ENCODE measurements at places on chromosomes 2 and 18.
A peak's percentile ranks its signal among the peaks of the same experiment; 100 is the strongest.

DNA sequence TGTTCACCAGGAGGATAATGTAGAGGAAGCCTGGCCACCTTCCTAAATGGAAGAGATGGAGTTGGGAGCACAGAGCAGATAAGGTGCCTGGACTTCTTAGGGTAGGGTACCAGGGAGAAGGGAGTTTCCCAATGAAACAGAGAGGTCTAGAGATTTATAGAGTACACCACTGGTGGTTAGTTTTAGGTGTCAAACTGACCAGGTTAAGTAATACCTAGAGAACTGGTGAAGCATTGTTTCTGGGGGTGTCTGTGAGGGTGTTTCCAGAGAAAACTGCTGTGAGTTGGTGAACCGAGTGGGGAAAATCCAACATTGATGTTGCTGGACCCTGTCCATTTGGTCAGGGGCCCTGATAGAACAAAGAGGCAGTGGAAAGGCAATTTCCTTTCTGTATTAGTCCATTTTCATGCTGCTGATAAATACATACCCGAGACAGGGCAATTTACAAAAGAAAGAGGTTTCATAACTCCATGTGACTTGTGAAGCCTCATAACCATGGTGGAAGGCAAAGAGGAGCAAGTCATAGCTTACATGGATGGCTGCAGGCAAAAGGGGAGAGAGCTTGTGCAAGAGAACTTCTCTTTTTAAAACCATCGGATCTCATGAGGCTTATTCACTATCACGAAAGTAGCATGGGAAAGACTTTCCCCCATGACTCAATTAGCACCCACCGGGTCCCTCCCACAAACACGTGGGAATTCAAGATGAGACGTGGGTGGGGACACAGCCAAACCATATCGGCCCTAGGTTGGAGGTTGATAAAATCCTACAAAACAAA is 260.8 kb downstream of the CBLN2 start:
- DNase-seq = no peak

- DNase-seq = peak; percentile 17
Measured at GRCh38 chr2:95391641-95392310, 10.7 kb upstream of the FAHD2A start.

DNA sequence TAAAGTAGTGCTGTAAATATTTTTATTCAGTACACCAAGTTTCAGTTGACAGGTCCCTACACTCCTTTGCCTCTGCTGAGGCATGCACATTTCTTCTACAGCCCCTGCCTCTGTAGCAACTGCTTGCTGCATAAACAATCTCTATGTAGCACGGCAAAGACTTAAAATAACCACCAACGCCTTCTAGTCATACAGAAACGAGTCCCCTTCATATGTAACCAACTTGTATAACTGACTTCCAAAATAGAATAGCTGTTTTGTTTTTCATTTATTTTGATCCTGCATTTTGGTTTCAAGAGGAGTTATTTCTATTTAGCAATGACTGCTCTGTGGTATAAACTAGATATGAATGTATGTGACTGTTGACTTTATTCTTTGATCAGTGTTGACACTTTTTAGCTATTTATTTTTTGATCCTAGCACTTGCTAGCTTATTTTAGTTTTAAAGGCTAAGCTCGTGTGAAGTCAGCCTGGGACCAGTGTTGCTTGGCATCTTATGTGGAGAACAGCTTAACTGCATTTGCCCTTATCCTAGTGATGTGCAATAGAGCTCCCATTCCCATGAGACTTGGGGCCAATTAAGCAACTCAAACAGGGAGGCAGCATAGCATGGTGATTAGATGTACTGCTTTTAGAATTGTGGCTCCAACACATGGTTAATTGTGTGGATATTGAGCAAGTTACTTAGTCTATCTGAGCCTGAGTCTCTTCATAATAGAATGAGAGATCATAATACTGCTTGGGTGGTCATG is 79.6 kb downstream of the HRH4 start:
- DNase-seq = no peak

DNA sequence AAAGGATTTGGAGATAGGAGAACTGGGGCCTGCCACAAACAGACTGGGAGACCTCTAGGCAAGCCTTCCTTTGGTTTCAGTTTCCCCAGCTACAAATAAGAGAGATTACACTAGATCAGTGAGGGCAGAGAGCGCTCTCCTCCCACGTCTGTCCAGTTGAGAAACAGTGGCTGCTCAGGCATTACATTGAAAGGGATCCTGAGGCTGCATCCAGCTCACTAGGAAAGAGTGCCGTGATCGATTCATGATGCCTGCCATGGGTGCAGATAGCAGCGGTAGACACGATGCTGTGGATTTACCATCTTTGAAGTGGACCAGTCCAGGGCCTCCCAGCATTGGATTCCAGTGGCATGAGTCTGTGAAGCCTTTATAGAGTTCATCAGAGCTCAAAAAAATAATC is 62.6 kb downstream of the EN1 start:
- DNase-seq = no peak

- DNase-seq = no peak
Measured at GRCh38 chr2:205967391-205968075, 118.4 kb downstream of the INO80D start.

GRCh38 chr2:25316101-25316500 is 25.6 kb downstream of the DNMT3A start:
- no peak for DNase-seq

DNA sequence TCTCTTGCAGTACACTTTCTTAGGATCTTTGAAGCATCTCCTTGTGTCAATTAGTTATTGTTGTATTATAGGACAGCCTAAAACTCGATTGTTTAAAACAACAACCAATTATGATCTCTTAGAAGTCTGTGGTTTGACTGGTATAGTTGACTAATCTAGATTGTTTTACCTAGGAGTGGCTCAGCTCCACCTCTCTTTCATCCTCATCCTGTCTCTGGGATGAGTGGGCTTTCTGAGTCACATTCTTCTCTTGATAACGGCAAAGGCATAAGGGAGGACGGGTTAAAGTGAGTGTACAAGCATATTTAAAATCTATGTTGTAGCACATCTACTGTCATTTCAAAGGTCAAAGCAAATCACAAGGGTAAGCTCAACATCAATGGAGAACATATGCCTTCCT is 102.3 kb upstream of the GULP1 start:
- DNase-seq = no peak

- no peak for DNase-seq
Measured at GRCh38 chr18:11071300-11071699, 78.1 kb downstream of the PIEZO2 start.

- DNase-seq = no peak
Measured at GRCh38 chr2:176601066-176601465, 331.8 kb downstream of the MTX2 start.

DNA sequence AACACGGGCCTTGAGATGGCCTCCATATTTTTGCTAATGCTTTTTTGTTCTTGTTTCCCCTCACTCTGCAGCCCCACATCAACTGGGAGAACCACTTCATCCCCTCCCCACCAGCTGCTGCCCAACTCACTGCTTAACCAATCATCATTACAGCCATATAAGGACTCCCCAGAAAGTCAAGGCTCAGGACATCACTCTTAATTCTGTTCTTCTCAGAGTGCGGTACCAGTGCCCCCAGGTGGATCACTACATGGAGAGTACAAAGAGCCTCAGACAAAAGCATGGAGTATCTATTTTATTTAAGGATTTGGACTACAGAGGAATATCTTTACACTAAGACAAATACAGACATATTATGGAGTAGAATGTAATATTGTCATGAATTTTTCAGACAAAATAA is 340.6 kb downstream of the PAX3 start:
- no peak for DNase-seq

DNA sequence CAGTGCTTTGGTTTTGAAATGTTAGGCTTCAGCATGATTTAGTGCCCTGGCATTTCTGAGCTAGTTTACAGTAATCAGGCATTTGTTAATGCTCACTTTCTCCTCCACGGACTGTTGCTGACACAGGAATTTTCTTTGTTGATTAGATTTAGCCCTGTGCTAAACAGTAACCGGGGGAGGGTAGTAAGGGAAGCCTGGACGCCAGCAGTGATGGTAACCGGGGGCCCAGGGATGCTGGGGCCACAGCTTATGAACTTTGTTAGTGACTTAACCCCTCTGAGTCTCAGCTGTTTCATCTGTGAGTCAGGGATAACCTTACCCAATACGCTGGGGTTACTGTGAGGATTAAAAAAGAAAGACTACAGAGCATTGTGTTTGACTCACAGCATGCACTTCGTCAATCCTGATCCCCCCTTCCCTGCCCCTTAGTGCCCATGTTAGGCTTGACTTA is 33.5 kb downstream of the KLHL29 start:
- DNase-seq = no peak

GRCh38 chr18:46627136-46627535 is 29.9 kb downstream of the LOXHD1 start:
- DNase-seq = peak; percentile 62

GRCh38 chr18:8045884-8046281 is 478.8 kb downstream of the PTPRM start:
- DNase-seq = no peak

DNA sequence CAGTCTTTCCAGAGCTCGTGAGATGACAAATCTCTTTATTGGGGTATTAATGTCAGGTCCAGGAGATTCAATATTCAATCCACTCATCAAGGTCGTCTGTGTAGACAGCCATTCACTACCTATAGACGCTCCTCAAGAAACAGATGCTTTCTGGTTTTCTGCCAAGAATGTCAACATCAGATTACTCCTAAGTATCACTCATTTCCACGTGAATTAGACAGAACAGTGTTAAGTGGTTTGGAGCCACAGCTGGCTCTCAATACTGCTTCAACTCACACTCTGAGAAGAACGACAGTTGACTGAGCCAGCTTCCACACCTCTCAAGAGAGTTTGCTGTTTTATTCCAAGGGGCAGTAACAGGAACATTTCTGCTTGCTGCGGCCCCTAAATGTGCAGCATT is 113.5 kb upstream of the NEDD4L start:
- DNase-seq = no peak

DNA sequence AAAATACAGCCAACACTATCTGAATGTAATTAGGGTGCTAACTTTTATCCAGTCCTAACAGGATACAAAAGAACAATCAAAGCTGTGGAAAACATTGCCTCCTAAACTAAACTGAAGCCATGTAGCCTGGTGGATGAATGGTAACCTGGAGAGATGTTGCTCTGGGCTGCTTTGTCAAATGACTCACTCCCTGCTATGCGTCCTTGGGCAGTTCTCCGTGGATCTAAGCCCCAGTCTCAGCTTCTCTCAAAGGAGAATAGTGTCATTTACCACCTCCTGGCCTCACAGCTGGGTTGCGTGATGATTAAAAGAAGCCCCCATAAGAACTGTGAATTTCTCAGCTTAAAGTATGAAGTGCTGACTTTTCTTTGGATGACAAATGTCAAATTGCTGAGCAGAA is 203.7 kb downstream of the ICOS start:
- no peak for DNase-seq
